ENCODE measurements at places on chromosomes 2 and 18. TPM values are rescaled to one million over a fixed set of nuclear protein-coding genes. Genes with fewer than 3 reads are reported as not detected.

DNA sequence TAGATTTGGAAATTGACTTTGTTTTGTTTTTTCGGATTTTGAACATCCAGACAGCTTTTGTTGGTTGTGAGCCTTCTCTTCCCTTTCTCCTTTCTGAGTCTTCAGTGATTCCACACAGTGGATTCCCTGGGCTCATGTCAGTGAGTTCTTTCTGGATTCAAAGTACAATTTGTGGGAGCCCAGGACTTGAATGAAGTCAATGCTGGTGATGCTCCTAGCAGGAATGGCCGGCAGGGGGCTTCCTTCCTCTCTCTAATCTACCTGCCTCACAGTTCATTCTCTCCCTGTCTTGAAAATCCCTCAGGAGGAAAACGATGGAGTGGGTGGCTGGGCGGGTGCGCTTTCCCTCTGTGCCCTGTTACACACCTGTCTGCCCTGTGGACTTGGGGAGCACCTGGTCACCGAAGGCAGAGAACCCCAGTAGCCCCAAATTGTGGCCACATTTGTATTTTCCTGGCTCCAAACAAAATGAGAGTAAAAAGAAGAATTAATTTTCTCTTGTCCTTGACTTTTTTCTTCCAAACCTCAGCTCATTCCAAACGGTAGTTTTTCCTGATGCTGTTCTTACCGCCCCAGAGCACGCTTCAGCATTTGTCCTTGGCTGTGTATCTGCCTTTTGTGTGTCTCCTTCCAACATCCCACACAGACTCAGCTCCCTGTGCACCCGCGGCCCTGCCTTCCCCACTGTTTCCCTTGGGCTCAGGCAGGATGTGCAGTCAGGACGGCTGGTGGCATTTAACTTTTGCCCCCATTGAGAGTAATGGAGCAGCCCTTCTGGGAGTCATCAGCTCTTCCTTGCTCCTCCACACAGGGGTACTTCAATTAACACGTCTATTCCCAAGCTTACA is 86.6 kb downstream of the MARCO start:
- no peak overlapping the region for H3K4me3 ChIP-seq
- peak; percentile 75 for DNase-seq
- no peak overlapping the region for H3K27ac ChIP-seq
- no peaks in the 10 kb centered on the region for H3K36me3 ChIP-seq
- no peaks in the 10 kb centered on the region for H3K4me1 ChIP-seq

DNA sequence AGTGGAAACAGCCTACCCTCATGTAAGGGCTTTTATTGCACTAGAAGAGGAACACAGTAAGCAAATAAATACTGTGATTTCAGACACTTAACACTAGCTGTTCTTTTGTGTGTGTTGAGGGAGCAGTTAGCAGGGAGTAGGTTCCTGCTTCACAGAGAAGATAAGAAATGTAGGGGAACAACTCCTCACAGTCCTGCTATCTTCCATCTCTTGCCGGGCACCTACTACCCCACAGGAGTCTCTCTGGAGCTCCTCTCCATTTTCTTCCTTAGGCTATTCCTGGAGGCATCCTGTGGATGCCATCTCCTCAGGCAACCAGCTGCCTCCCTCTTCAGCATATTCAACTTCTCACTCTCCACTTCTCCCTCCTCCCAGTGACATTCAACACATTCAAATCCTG is 145.0 kb downstream of the SRBD1 start:
- no peak overlapping the region for H3K27ac ChIP-seq
- H3K4me1 ChIP-seq: peaks cover 4% of the 10 kb centered on the region
- no peak overlapping the region for H3K4me3 ChIP-seq
- no peaks in the 10 kb centered on the region for H3K27me3 ChIP-seq

The NEU4 gene
- total RNA-seq: 0.23 TPM

GRCh38 chr2:8685697-8686358 is 4.0 kb downstream of the ID2 start:
- peak; percentile 89 for DNase-seq
- no peaks in the 10 kb centered on the region for H3K27me3 ChIP-seq
- H3K4me1 ChIP-seq: peaks cover 10% of the 10 kb centered on the region
- no peaks in the 10 kb centered on the region for H3K36me3 ChIP-seq
- peak overlapping the region; percentile 82 for H3K27ac ChIP-seq

DNA sequence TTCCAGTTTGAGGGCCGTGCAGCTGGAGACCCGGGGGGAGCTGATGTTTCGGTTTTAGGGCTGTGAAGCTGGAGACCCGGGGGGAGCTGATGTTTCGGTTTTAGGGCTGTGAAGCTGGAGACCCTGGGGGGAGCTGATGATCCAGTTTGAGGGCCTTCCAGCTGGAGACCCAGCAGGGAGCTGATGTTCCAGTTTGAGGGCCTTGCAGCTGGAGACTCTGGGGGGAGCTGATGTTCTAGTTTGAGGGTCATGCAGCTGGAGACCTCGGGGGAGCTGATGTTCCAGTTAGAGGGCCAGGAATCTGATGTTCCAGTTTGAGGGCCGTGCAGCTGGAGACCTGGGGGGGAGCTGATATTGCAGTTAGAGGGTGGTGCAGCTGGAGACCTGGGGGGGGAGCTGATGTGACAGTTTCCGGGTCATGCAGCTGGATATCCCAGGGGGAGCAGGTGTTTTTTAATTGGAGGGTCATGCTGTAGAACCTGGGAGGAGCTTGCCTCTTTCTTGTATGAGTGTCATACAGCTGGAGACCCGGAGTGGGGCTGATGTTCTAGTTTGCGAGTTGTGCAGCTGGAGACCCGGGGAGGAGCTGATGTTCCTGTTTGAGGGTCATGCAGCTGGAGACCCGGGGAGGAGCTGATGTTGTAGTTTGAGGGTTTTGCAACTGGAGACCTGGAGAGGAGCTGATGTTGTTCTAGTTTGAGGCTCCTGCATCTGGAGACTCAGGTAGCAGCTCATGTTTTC is 153.2 kb downstream of the RTP5 start:
- peak; percentile 16 for DNase-seq
- no peak overlapping the region for H3K27ac ChIP-seq
- no peak overlapping the region for H3K4me3 ChIP-seq
- peaks cover 16% of the 10 kb centered on the region for H3K27me3 ChIP-seq

DNA sequence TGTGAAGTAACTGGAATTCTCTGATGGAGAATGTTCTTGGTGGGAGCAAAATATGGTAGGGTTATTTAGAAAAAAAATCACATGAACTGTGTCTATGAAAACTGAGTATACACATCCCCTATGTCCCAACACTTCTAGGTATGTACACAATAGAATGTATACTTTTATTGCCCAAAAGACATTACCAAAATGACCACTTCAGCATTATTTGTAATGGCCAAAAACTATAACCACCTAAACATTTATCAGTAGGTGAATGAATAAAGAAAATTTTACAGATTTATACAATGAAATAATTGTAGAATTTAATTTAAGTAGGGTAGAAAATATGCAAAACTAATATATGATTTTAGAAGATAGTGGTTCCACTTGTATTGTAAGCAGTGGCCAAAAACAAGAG is 462.8 kb downstream of the KCNJ3 start:
- H3K4me3 ChIP-seq: no peak overlapping the region
- H3K27ac ChIP-seq: no peak overlapping the region
- no peak for DNase-seq
- H3K27me3 ChIP-seq: no peaks in the 10 kb centered on the region
- H3K4me1 ChIP-seq: no peaks in the 10 kb centered on the region
- no peaks in the 10 kb centered on the region for H3K36me3 ChIP-seq

DNA sequence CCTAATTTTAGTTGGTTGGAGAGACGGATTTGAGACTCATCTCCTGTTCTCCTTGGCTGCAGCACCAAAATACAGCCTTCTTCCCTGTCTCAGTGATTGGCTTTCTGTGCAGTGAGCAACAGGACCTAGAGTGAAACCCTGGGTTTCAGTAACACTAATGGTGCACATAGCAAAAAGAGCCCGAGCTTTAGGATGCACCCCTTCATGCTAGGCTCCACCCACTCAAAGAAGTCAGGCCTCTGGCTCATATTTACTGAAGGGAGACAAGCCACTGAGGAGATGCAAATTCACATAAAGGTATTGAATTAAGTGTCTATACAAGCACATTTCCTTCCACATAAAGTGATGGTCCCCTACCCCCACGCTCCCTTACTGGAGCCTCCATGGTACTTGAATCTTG is 131.9 kb upstream of the CHAC2 start:
- H3K27ac ChIP-seq: no peak overlapping the region
- H3K4me3 ChIP-seq: no peak overlapping the region
- DNase-seq: no peak
- H3K27me3 ChIP-seq: no peaks in the 10 kb centered on the region

- H3K27ac ChIP-seq: no peak overlapping the region
- peaks cover 51% of the 10 kb centered on the region for H3K36me3 ChIP-seq
- H3K4me3 ChIP-seq: no peak overlapping the region
- DNase-seq: no peak
Measured at GRCh38 chr2:3443083-3443482, 63.6 kb downstream of the TRAPPC12 start.

DNA sequence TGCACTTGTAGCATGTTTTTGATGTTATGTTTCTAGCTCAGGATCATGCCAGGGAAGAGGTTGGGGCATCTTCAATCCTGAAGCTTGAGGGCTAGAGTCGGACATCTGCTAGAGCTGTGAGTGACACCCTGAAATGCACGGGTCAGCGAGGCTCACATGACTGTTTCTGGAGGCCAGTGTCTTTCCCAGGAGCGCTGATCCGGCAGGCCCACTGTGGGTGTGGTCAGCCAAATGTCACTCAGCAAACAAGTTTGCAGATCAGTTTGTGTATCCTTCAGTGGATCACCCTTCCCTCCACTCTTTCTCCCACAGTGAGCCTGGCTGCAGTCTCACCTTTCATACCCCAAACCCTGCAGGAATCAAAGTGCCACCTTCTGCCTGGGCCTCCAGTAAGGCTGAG is 23.0 kb upstream of the ARHGEF4 start:
- H3K36me3 ChIP-seq: no peaks in the 10 kb centered on the region
- no peak overlapping the region for H3K4me3 ChIP-seq
- no peaks in the 10 kb centered on the region for H3K4me1 ChIP-seq
- DNase-seq: peak; percentile 42

DNA sequence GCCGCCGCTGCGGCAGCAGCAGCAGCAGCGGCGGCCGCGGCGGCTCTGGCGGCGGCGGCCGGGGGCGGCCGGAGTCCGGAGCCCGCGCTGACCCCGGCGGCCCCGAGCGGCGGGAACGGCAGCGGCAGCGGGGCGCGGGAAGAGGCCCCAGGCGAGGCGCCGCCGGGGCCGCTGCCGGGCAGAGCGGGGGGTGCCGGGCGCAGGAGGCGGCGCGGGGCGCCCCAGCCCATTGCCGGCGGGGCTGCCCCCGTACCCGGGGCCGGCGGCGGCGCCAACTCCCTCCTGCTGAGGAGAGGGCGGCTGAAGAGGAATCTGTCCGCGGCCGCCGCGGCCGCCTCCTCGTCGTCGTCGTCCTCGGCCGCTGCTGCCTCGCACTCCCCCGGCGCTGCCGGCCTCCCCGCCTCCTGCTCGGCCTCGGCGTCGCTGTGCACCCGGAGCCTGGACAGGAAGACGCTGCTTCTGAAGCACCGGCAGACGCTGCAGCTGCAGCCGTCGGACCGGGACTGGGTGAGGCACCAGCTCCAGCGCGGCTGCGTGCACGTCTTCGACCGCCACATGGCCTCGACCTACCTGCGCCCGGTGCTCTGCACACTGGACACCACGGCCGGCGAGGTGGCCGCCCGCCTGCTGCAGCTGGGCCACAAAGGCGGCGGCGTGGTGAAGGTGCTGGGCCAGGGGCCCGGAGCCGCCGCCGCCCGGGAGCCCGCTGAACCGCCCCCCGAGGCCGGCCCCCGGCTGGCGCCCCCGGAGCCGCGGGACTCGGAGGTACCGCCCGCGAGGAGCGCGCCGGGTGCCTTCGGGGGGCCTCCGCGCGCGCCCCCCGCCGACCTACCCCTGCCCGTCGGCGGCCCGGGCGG is 646 bp downstream of the PHLPP1 start:
- DNase-seq: peak; percentile 85
- H3K27me3 ChIP-seq: no peaks in the 10 kb centered on the region
- H3K4me3 ChIP-seq: peak overlapping the region; percentile 69
- H3K27ac ChIP-seq: peak overlapping the region; percentile 86

DNA sequence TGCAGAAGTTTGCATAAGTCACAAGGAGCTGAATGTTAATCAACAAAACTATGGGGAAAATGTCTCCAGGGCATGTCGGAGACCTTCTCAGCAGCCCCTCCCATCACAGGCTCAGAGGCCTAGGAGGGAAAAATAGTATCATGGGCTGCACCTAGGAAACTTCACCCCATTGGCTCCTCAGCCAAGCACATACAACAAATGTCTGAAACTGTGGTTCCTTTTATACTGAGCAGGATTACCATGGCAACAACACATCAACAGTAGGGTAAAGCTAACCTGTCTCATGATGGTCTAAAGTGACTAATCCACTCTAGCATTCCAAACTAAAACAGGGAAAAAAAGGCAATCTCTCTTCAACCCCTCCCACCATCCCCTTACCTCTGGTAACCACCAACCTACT is 3.2 kb upstream of the NEMP2 start:
- H3K36me3 ChIP-seq: no peaks in the 10 kb centered on the region
- no peaks in the 10 kb centered on the region for H3K4me1 ChIP-seq
- no peak overlapping the region for H3K27ac ChIP-seq
- no peak for DNase-seq

GRCh38 chr2:175560521-175561169 is 379.1 kb upstream of the ATP5MC3 start:
- no peak overlapping the region for H3K4me3 ChIP-seq
- no peak for DNase-seq
- H3K27me3 ChIP-seq: no peaks in the 10 kb centered on the region
- no peaks in the 10 kb centered on the region for H3K4me1 ChIP-seq

DNA sequence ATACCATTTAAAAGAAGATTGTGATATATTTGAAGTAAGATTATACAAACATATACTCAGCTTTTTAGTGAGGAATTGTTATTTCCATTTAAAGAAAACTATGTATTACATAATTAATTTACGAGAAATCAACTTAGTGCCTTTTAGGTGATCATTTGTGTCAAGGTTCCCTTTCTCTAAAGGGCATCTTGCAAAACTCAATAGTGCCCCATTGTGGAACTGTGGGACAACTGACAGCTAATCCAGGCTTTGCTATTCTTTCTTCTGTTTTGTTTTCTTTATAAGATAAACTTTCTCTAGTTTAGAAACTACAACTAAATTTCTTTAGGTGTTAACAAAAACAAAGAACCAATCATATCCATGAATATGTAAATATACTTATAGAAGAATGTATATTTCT is 24.3 kb upstream of the VIT start:
- no peaks in the 10 kb centered on the region for H3K36me3 ChIP-seq
- H3K27me3 ChIP-seq: no peaks in the 10 kb centered on the region
- H3K27ac ChIP-seq: no peak overlapping the region
- H3K4me3 ChIP-seq: no peak overlapping the region

DNA sequence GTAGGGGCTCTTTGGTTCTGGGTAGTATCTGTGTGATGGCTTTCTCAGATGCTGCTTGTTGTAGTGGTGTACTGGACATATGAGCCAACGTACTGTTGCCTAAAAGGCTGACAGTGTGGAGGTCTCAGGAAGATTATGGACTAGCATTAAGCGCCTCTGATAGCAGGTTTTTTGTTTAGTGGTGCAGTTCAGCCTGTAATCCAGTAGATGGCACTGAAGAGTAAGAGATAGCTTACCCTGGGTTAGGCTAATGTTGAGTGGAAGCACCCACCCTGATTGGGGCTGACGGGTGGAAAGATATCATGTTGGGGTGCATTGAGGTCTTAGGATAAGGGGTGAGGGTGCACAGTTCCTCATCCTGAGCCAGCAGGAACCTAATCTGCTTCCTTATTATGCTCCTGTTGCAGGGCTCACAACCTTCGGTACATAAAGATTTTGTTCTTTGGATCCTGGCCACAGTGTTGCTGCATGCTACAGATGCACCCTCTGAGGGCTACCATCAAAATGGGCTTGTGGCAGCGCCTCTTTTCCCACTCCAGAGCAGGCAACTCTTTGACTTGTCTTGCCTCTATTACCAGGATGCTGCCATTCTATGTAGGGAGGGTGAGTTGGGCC is 79.6 kb downstream of the MSTN start:
- no peaks in the 10 kb centered on the region for H3K36me3 ChIP-seq
- no peaks in the 10 kb centered on the region for H3K27me3 ChIP-seq
- no peak overlapping the region for H3K27ac ChIP-seq
- H3K4me1 ChIP-seq: no peaks in the 10 kb centered on the region
- H3K4me3 ChIP-seq: no peak overlapping the region
